ENCODE measurements at places on chromosomes 16 and 17.

- DNase-seq, result no peak
Measured at GRCh38 chr16:84579936-84580335, 37.9 kb downstream of the COTL1 start.

DNA sequence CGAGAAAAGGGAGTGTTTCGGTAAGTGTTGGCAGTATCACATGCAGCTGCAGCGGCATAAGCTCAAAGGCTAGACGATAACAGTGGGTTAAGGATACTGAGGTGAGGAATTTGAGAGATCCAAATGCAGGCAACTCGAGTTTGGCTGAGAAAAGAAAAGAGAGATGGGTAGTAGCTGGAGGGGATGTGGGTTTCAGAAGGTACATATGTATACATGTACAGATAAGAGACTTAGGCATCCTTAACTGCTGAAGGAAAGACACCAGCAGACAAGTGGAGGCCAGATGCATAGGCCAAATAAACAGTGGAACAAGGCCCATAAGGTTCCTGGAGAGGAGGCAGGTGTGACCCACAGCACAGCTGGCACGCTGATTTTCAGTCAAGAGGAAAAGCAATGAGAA, 86.6 kb upstream of the NETO2 start:
- DNase-seq, result no peak

DNA sequence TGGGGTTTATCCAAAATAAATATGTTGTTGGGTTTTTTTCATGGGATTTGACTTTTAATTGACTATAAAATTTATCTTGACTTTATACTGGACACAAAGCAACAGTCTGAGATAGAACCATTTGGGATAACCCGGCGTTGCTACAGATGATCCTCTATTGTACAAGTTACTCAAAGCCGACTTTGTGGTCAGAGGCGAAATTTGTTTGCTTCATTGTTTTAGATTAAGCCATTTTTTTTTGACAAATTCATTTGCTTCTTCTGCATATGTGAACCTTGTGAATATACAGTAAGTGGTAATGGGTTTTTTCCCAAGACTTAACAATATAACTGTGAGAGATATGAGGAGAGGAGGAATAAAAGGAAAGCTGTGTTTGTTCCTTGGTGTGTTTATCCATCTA, 11.8 kb downstream of the MYO1D start:
- DNase-seq, result no peak

DNA sequence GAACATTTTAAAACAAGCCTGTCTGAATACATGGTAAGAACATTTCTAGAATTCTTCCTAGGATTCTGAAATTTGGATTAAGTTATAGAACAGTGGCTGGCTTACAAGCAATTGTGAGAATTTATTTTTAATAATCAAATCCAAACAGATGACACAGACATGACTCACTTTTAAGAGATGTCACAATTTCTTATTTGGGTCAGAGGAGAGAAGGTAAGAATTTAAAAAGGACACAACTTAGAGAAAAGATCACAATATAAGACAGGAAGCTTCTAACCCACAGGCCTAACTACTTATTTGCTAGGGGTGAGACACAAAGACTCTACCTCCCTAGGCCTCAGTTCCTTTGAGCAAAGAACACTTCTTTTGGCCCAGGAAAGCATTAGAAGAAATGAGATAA, 32.7 kb downstream of the ZZEF1 start:
- no peak for DNase-seq

GRCh38 chr16:53952215-53953208, 248.6 kb downstream of the FTO start:
- no peak for DNase-seq

- DNase-seq, result no peak
Measured at GRCh38 chr16:30947859-30948666, 805 bp upstream of the ORAI3 start.

GRCh38 chr16:397135-397661, at the start of gene NME4:
TSS of gene NME4 (plus strand) at chr16:397199. CDS start at chr16:397223, 24 bp downstream.
- DNase-seq, result peak; percentile 44

- DNase-seq, result no peak
Measured at GRCh38 chr17:75065562-75066151, 18.6 kb downstream of the KCTD2 start.

DNA sequence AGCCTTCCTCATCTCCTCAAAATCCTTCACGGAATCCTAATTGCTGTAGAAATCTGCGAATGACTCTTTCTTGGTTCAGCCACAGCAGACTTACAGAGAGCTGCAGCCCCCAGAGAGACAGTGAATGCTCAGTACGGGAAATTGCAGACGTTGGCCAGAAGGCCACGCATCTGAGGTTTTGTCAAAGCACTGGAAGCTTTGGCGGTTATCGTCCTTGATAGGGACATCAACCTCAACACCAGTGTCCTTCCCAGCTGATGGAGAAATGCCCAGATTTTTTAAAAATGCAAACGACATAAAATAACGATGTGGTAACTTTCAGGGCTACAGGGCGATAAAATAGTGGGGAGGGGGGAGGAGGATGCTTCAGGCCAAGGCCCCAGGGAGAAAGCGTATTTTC, 166.6 kb upstream of the CIBAR2 start:
- DNase-seq, result no peak

- no peak for DNase-seq
Measured at GRCh38 chr16:12387786-12388185, 411.3 kb downstream of the SNX29 start.

DNA sequence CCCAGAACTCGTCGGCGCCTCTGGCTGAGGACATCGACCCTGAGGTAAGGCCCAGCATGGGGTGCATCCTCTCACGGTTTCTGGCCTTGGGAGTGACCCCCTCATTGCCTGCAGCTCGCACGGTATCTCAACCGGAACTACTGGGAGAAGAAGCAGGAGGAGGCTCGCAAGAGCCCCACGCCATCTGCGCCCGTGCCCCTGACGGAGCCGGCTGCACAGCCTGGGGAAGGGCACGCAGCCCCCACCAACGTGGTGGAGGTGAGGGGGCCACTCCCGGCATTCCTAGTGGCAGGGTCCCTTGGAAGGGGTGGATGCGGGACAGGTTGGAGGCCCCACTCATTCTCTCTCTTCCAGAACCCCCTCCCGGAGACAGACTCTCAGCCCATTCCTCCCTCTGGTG, 8.4 kb upstream of the MRPL12 start:
- no peak for DNase-seq

GRCh38 chr16:47461598-47462266, 601 bp downstream of the PHKB start:
- peak; percentile 45 for DNase-seq

DNA sequence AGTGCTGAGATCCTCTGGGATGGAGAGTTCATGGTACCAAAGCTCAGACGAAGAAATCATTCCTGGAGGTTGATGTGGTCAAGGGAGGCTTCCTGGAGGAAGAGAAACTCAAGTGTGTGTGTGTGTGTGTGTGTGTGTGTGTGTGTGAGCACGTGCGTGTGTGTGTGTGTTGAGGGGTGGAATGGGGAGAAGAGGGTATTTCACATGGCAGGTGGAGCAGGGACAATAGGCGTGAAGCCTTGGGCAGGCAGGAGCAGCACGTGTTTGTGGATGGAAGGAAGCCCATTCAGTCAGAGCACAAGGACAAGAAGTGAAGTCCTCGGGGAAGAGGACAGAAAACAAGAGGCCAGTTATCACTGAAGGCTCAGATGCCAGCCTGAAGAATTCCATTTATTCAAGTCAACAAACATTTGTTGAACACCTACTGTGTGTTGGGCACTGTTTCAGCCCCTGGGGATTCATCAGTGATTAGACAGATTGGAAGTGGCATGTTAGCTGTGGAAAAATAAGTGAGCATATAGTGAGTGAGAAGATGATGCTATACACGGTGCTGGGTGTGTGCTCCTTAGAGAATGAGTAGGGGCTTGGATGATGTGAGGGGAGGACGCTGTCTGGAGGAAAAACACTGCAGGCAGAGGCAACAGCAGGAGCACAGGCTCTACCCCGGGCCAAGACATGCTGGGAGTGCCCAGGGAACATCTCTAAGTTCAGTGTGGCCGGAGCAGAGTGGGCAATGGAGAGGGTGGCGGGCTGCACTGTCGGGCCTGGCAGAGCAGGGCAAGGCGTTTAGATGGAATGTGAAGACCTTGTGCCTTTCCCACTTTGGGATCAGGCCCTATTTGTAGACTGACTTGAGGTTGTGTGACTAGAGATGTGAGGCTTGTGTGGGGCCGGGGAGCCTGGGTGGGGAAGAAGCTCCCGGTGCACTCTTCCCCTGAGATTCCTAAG, 267.1 kb downstream of the CBLN1 start:
- DNase-seq, result no peak

Measured in GDM1 (cell line).